ENCODE measurements at places on chromosomes 13 and 19.

- DNase-seq: no peak
These were observed 2494.9 kb upstream of the PCDH20 start for GRCh38 chr13:63910511-63910910.

DNA sequence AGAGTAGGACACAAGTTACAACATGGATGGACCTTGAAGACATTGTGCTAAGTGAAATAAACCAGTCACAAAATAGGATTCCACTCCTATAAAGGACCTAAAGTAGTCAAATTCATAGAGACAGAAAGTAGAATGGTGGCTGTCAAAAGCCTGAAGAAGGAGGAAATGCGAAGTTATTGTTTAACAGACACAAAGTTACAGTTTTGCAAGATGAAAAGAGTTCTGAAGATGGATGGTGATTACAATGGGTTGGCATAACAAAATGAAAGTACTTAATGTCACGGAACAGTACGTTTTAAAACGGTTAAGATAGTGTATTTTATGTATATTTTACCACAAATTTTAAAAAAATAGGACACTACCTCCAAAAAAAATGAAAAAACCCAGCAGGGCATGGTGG lies 34.8 kb downstream of the FOXO1 start:
- no peak for DNase-seq

DNA sequence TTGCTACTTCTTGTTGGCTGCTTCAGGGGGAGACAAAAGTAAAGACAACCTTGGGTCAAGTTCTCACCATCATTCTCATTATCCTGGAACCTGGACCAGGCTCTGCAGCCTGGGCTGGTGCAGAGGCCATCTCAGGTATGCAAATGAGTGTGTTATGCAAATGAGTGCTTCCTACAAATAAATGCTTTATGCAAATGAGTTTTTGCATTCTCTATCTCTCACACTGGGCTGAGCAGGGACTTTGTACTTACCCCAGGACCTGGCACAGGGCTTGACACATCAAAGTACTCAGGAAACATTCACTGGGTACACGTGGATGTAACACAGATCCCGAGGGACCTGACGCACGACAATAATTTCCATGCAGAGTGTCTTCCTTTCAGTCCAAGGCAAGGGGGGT lies 103.0 kb downstream of the DNAJC15 start:
- no peak for DNase-seq

GRCh38 chr19:14023404-14024235 lies 4.3 kb upstream of the RLN3 start:
- DNase-seq: no peak

Data from NCI-H2107 (cell line).